ENCODE measurements at places on chromosomes 16 and 17.
A peak's percentile ranks its signal among the peaks of the same experiment; 100 is the strongest.

DNA sequence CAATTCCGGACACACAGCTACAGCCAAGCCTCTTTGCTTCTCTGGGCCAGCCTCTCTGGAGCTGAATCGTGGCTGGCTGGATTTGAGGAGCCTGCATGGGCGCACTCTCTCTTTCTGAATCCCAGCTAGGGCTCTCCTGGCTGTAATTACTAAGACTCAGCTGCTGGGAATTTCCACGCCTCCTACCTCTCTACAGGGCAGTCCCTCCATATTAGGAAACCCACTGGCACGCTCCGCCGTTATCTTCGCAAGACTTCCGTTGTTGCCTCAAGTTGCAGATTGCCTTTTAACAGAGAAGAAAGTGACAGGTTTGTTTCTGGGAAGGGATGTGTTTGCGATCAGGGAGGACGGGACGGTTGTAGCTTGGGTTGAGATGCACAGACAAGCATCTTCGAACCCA, 188.4 kb upstream of the NLRP1 start:
- no peak for DNase-seq

DNA sequence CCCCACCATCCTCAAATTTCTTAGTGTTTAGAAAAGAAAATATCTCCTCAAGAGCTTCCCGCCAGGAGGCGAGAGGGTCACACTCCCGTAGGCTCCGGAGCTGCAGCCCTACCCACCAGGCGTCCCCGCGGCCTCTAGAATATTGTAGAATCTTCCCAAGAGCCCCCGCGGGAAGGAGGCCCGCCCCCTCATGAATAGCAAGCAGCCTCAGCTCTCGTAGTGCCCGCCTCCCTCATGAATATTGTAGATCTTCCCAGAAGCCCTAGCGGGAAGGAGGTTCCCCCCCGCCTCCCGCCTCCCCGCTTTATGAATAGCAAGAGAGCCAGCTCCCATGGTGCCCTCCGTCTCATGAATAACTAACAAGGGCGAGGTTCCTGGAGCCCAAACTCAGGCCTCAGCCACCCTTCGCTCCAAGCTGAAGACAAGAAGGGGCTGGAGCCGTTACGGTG, at the start of gene FBXO47:
FBXO47 (minus strand) TSS at position 114 of the 449 bp plus-strand sequence. CDS start 4,378 bp downstream, outside the sequence.
- peak; percentile 81 for DNase-seq

DNA sequence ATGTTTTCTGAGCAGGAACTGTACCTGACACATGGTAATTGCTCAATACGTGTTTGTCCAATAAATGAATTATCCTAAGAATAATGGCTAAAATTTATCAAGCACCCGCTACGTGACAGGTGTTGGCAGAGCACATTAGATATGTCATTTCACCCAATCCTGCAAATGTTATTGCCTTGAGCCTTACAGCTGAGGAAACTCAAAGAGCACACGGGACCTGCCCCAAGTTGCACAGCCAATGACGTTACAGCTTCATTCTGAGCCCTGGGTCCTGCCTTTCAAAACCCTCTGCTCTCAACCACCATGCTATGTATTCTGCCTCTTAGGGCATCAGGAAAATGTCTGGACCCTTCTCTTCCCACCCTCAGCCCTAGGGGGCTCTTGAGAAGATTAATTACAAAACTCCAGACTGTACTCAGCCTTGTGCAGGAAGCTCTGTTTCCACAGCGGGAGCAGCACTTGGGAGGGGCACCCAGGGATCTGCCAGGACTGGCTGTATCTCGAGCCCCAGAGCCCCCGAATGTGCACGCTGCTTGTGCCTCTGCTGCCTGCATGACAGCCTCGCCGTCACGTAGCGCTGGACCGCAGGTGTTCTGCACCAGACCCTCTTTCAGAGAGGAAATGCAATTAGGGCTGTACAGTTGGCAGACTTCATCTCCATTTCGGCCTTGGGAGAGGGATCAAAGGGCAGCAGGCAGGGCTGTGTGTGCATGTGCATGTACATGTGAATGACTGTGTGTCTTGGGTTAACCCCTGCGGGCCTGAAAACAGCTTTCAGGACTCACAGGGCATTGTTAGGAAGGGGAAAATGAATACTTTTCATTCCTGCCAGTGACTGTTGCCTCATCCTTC, 71.6 kb downstream of the GPR139 start:
- no peak for DNase-seq

DNA sequence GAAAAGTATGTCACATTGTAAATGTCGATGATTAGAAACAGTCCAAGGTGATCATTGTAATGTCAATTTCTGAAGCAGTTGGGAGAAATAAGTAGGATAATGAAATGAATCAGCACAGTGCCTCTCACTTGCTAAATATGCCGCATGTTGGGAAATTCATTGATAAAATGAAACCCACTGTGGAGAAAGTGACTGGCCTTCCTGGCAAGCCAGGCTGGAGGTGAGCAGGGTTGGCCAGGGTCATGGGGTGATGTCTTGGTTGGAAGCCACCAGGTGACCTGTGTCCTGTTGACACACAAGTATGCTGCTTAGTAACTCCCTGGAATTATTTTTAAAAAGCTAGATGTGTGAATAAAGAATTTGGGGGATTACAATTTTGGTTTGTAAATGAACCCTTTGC, 14.9 kb upstream of the WNT9B start:
- no peak for DNase-seq

- DNase-seq, result no peak
Measured at GRCh38 chr17:5514976-5515375, 28.6 kb downstream of the MIS12 start.

DNA sequence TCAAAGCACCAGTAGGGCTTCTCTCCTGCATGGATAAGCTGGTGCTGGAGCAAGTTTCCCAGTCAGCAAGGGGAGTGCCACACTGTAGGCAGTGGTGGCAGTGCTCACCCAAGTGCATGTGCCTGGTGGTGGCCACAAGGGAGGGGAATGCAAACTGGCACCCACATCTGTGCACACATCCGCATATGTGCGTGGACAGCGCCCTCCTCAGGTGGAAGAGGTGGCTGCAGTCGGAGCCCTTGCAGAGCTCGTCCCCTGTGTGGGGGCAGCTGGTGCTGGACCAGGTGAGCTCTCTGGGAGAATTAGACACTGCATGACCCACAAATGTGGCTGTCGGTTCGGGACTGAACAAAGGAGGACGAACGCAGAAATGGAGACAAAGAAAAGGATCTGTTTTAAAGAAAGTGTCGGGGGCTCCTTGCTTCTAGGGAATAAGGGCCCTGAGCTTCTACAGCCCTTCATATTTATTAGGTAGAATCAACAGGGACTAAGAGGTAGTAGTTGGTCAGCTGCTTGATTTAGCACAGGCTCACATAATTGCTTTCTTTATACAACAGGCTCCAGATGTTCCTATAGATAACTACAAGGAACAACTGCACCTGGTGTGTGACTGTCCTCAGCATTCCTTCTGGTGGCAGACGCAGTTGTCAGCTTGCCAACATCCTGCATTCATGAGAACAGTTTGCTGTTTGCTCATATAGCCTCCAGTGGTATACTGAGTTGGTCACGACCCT, 5.3 kb upstream of the ZNF689 start:
- DNase-seq, result peak; percentile 17

GRCh38 chr17:78294776-78295175, 63.3 kb downstream of the TMEM235 start:
- no peak for DNase-seq

DNA sequence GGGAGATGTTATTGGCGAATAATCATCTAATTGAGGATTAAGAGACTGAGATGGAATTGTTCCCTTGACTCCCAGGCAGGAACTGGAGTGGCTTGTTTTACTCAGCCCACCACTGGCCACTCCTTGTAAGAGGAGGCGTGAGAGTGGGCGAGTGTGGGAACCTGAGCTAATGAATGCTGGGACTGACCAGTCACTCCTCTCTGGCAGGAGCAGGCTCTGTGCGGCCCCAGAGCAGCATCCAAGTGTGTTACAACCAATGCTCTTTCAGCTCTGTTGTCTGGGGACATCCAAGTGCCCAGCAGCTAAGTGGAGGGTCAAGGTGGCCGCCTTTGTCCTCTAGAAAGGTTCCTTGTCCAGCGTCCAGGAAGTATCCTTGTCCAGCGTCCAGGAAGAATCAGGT, 739.9 kb downstream of the CDH8 start:
- no peak for DNase-seq

- no peak for DNase-seq
Measured at GRCh38 chr17:49218941-49219913, 8.7 kb downstream of the ABI3 start.

DNA sequence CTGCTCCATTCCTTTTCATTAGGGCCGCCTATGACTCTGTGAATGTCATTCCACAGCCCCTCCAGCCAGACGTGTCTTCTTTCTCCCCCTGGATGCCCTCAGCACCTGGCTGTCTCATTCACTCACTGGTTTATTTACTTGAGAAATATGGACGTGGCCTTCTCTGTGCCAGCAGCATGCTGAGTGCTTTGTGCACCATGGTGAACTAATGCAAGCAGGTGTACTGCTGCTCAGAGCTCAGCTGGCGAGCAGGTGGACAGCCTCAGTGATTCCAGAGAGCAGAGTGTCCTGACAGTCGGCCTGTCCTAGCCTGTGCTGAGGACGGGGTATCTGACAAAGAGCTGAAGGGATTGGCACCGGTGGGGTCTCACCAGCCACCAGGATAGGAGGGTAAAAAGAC, 96.7 kb downstream of the GNAO1 start:
- no peak for DNase-seq

DNA sequence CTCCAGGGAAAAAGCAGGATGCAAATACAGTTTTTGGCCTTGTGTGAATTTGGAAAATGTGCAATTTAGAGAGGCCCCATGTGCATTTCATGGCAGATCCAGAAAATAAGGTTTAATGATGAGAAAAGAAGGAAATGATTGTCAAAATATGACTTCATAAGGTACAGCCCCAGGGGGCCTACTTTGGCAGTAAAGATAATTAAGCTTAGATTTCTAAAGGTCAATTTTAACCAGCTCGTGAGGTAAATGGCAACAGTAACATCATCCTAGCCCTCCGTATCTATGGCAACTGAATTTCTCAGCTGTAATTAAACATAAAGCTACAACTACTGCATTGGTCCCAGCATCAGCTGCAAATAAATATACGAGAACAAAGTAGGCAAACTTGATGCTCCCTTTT, 30.0 kb upstream of the PRSS54 start:
- no peak for DNase-seq

DNA sequence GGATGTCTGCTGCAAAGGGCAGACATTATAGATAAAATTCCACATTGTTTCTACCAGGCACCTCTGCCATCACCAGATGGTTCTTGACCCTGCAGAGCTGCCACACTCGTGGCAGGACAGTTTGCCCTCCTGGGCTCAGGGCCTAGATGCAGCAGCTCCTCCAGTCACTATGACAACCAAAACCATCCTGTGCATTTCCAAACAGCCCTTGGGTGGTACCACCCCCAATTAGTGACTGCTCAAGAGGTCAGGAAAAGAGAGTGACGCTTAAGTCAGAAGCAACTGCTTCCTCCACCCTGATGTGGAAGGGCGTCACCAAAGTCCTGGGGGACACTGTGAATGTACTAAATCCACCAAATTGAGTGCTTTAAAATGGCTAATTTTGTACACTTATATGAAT, 109.2 kb downstream of the C16orf95 start:
- no peak for DNase-seq

DNA sequence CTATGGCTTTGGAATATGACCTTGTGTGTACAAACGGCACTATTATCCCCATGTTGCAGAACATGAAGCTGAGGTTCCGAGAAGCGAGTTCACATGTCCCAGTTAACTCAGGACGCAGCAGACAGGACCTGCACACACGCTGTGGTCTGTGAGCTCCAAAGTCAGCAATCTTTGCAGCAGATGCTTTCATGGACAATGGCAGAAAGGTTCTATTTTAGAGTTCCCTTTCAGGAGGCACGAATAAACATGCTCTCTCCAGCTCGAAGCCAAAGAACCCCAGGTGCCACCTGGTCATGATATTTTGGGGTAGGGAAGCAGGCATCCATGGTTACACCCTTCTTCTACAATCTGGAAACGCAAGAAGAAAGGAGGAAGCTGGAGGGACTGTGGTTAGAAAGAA, 412.0 kb downstream of the TMEM114 start:
- DNase-seq, result no peak

DNA sequence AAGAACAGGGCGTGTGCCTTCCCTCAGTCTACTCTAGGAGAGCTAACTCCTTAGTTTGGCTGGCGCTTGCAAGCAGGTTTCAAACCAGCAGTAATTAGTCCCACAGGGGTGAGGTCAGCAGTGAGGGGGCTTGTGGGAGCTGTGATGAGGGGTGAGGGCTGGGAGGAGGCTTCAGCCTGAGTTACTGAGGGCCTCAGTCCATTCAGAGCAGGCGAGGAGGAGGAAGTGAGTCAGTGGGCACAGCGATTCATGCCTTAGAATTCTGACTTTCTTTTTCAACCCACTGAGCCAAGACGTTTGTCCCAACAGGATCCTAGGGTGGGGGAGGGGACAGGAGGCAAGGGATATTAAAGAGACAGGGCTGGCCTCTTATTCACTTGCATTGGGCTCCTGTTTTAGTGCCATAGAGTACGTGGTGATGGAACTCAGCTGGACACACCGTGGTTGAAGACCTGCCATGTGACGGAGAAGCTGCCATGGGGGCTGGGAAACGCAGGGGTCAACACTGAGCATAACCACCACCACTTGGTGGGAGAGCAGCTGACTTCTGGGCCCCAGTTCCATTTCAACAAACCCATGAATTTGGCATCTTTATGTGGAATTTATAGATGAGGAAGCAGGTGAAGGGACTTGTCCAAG, 8.3 kb upstream of the ITGA3 start:
- DNase-seq, result peak; percentile 65

DNA sequence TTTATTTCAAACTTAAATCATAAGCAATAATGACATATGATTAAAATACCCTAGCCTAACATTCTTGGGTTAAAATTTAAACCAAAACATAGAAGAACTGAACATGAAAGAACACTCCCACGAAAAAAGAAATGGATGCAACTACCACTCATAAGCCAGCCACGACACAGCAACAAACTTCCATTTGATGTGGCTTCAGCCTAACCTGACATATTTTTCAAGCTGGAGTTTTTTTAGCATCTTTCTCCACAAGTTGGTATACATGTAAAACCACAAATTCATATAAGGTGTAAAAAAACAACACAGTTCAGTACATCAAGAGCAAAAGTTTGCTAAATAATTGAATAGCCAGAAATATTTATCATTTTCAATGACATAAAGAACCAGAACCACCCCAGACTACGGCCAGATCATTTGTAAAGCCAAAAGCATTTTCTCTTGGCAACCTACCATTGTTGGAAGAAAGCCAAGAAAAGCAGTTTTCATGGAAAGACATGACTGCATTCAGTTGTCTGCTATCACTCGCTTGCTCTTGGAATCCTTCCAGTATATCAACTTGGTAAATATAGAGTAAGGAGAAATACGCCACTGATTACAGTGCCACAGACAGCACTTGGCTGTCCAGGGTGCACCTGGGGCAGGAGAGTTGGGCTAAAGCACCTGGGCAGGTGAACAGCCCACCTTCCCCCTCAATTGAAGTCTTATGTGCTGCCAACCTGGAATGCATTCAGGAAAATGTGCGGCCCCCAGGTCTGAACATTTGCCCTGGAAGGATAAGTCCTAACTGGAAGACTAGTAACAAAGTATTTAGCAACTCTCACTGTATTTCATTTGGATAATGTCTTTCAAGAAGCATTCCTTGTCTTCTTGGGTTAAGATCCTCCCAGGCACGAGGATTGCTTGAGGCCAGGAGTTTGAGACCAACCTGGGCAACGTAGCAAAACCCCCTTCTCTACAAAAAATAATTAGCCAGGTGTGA, 60.5 kb downstream of the CREBBP start:
- DNase-seq, result peak; percentile 80

Measured in GM03348 (cell line).